RWPE1 (cell line): ENCODE measurements at places on chromosomes 1 and 21.

- DNase-seq, result no peak
Observed at GRCh38 chr1:14439015-14439414, 159.5 kb upstream of the KAZN start.

DNA sequence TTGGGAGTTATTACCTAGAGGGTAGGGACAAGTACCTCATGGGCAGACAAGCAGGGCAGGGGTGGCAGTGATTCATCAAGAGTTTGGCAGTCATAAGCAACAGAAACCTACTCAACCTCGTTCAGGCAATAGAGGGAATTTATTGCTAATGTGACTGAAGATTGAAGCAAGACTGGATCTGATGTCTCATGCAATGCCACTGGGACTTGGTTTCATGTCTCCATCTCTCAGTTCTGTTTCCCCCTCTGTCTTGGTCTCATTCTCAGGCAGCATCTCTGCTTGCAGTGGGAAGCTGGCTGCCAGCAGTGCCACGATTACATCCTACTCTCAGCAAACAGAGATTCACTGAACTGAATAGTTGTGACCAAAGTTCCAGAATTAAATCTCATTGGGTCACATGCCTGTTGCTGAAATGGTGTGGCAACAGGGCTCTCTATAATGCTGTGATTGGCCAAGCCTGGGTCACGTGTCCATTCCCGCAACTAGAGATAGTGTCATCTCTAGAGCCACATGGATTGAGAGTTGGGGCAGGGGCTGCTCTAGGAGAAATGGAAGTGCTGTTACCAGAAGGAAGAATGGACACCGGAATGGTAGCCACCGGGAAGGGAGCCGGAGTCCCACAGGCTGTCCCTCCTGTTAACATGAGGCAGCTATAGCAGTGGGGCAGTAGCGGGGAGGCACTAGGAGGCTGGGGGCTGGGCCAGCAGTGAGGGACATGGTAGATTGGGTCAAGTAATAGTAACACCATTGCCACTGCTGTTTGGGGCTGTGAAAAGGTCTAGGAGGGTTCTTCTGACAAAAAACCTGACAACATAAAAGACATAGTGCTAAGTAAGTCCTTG is 3.9 kb upstream of the CDC42 start:
- no peak for DNase-seq

DNA sequence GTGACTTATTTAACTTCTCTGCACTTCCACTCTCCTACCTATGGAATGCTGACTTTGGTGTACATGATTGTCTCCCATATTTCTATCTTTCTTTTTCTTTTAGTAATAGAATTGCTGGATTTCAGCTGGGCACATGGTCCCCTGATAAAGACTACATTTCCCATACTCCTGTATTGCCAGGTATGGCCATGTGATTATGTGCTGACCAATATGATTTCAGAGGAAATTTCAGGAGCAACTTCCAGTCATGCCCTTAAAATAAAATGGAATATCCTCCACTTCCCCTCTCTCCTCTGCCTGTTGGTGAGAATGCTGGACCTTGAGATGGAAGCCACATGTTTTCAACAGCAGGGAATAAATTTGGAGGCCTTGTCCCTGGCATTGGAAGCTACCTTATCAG is 130.7 kb upstream of the IGSF21 start:
- DNase-seq, result no peak

DNA sequence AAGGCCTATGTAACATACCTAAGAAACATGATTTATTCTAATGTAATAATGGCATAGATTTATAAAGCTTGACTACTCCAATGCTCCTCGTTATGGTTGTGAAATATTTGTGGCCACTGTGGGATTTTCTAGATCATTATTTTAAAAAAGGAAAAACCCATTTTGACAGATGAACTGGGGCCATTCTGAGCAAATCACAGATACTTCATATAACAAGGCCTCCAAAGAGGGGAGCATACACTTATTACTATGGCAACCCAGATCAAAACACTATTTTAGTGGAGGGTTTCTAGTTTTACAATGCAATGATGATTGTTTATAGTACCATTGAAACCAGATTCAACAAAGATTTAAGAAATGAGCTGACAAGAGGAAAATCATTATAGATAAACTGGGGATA is 346.6 kb downstream of the ZNF326 start:
- no peak for DNase-seq

DNA sequence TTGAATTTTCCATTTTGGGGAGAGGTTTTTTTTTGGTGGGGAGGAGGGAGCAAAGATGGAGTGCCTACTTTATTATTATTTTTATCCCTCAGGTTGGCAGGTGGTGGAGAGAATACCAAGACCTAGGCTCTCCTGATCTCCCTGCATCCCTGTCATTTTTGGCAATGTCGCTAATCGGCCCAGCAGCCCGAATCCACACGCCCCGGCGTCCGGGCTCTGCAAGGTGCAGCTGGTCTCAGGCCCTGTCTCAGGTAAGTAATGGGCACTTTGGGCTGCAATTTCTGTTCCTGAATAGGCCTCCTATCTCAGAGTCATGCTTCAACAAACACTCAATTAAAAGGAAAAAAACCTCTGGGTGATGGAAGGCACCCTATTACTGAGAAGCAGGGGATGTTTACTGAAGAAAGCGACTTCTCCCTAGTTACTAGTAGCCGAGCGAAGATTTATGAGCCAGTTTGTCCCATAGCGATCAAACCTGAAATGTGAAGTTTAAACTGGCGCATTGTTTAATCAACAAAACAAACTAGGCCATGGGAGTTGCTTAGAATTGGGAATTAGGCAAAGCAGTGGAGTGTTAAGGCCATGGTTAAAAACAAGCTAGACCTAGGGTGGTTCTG is 137.8 kb downstream of the RWDD3 start:
- DNase-seq, result no peak

GRCh38 chr1:95604771-95605170 is 370.8 kb downstream of the RWDD3 start:
- no peak for DNase-seq

- no peak for DNase-seq
Observed at GRCh38 chr1:31426249-31426922, 13.4 kb downstream of the SERINC2 start.

GRCh38 chr1:69256036-69256435 is 311.7 kb upstream of the LRRC7 start:
- DNase-seq, result no peak

GRCh38 chr21:44647222-44647552 is 973 bp downstream of the KRTAP10-11 start:
- DNase-seq, result no peak

- no peak for DNase-seq
Observed at GRCh38 chr1:172496678-172497077, 36.3 kb upstream of the SUCO start.

DNA sequence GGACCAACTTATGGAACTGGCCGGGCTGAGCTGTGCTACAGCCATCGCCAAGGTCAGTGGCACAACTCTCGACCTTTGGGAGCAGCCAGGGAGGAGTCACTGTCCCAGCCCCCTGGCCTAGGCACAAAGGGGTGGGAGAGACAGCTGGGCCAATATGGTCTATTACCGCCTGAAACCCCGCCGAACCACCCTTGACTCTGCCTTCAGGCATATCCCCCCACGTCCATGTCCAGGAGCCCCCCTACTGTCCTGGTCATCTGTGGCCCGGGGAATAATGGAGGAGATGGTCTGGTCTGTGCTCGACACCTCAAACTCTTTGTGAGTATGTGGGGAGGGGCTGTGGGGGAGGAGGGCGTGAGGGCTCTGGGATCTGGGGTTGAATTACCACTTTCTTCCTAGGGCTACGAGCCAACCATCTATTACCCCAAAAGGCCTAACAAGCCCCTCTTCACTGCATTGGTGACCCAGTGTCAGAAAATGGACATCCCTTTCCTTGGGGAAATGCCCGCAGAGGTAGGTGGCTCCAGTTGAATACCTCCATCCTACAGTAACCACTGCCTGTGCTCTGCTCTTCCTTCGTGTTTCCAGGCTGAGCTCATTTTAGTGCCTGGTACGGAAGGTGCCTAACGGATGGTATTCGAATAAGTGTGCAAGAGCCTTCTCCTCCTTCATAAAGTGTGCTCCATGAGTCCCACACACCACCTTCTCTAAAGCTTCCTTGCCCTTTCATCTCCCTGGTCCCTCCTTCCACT is 758 bp downstream of the NAXE start:
- DNase-seq, result no peak

GRCh38 chr1:117698398-117699160 is 92.7 kb downstream of the TENT5C start:
- no peak for DNase-seq
